ENCODE measurements at places on chromosomes 12 and 14. TPM values are rescaled to one million over a fixed set of nuclear protein-coding genes. Genes with fewer than 3 reads are reported as not detected.

The DMAC2L gene
- total RNA-seq: 18.9 TPM

The HAL gene
- total RNA-seq: 0.51 TPM

The RD3L gene
- total RNA-seq: not detected

The SYCP3 gene
- 0.30 TPM for total RNA-seq

The SLC24A4 gene
- total RNA-seq: not detected

DNA sequence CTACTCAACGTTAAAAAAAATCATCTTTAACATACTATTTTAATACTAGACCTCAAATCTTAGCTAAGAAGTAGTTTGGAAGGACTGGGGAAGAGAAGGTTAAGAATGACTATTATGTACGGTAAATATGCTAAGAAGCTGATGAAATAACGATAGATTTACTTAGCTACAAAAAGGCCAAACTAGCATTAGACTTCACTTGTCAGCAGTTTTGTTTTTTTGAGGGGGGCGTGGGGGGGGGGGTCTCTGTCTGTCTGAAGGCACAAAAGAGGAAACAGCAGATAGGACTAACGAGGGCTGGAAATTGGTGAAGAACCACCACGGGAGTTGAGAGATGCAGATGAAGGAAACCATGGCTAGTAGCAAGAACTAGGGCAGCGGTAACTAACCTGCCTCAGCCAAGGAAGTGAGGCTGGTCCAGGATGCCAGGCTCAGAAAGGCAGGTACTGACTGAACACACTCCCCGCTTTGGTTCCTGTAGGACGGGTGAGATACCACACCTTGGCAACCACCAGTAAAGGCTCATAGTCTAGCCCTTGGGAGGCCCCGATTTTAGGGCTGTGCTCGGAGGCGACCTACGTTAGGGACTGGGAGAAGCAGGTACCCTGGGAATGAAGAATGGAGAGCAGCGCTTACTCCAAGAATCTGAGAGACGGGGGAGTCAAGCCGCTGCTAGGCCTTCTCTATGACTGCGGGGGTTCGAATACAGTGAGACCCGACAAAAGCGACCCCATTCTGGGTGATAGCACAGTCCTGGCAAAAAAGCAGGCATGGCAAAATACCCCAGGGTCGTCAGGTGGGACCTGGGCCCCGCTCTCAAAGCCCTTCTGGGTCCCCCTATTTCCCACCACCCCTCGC lies 675 bp downstream of the NEDD8 start:
- peaks cover 9% of the 10 kb centered on the region for H3K36me3 ChIP-seq
- H3K27me3 ChIP-seq: no peaks in the 10 kb centered on the region
- DNase-seq: peak; percentile 30
- H3K27ac ChIP-seq: peak overlapping the region; percentile 85
- peak overlapping the region; percentile 71 for H3K4me3 ChIP-seq

DNA sequence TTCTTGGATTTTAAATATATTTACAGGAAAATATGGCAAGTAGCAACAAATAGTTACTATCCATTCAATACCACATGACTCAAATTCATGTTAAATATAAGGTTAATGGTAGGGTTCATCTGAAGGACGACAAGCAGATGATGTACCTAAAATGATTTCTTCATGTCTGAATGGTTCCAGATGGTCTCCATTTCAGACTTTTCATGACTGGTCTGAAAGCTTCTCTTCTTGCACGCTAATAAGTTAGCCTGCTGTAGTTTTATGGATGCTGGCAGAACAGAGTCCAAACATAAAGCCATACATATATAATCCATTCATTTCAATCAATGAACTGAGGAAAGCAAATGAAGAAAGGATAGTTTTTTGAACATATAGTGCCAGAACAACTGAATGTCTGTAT lies 257.0 kb upstream of the MGAT4C start:
- H3K27me3 ChIP-seq: no peaks in the 10 kb centered on the region
- H3K27ac ChIP-seq: no peak overlapping the region
- H3K4me1 ChIP-seq: no peaks in the 10 kb centered on the region
- no peak overlapping the region for H3K4me3 ChIP-seq
- DNase-seq: no peak

DNA sequence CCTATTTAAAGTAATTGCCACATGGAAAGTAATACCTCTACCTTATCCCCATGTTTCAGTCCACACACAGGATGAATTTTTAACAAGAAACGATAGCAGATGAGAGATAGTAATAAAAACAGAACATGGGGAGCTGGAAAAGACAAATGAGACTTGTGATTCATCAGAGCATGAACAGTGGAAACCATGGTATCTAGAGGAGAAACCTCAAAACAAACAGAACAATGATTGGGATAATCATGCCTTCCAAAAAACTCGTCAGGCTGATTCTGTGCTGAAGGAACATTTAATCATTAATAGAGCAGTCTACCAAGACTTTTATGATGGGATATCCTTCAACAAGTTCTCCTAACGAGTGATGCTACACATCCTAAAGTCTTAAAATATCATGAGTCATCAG lies 1390.7 kb downstream of the FSCB start:
- H3K27me3 ChIP-seq: no peaks in the 10 kb centered on the region
- no peak overlapping the region for H3K4me3 ChIP-seq
- no peaks in the 10 kb centered on the region for H3K4me1 ChIP-seq
- no peak overlapping the region for H3K27ac ChIP-seq
- no peak for DNase-seq

GRCh38 chr14:71142375-71143038 lies 235.2 kb downstream of the PCNX1 start:
- peak overlapping the region; percentile 73 for H3K4me3 ChIP-seq
- peaks cover under 1% of the 10 kb centered on the region for H3K27me3 ChIP-seq
- H3K4me1 ChIP-seq: peaks cover 46% of the 10 kb centered on the region
- peaks cover 5% of the 10 kb centered on the region for H3K36me3 ChIP-seq

- no peak for DNase-seq
- H3K27me3 ChIP-seq: no peaks in the 10 kb centered on the region
- no peaks in the 10 kb centered on the region for H3K36me3 ChIP-seq
- H3K4me3 ChIP-seq: no peak overlapping the region
- H3K27ac ChIP-seq: no peak overlapping the region
These were observed 43.7 kb upstream of the KICS2 start for GRCh38 chr12:64265839-64266238.

GRCh38 chr12:9606736-9607372 lies 862 bp downstream of the KLRB1 start:
- peak overlapping the region; percentile 12 for H3K4me3 ChIP-seq
- no peaks in the 10 kb centered on the region for H3K4me1 ChIP-seq
- no peak for DNase-seq
- H3K36me3 ChIP-seq: peaks cover 16% of the 10 kb centered on the region

GRCh38 chr12:100266585-100266834 lies 369 bp downstream of the DEPDC4 start:
- H3K4me3 ChIP-seq: peak overlapping the region; percentile 99
- H3K4me1 ChIP-seq: peaks cover 37% of the 10 kb centered on the region
- peak overlapping the region; percentile 98 for H3K27ac ChIP-seq
- no peaks in the 10 kb centered on the region for H3K27me3 ChIP-seq
- peaks cover 2% of the 10 kb centered on the region for H3K36me3 ChIP-seq

- H3K4me3 ChIP-seq: peak overlapping the region; percentile 82
- peaks cover 59% of the 10 kb centered on the region for H3K4me1 ChIP-seq
- H3K27ac ChIP-seq: peak overlapping the region; percentile 99
- H3K27me3 ChIP-seq: no peaks in the 10 kb centered on the region
- H3K36me3 ChIP-seq: no peaks in the 10 kb centered on the region
- peak; percentile 70 for DNase-seq
These were observed 237.6 kb downstream of the SLC41A2 start for GRCh38 chr12:104720339-104721038.

GRCh38 chr12:26425587-26426260 lies 230.4 kb downstream of the SSPN start:
- H3K4me1 ChIP-seq: no peaks in the 10 kb centered on the region
- no peaks in the 10 kb centered on the region for H3K27me3 ChIP-seq
- no peak overlapping the region for H3K4me3 ChIP-seq
- no peak for DNase-seq
- H3K27ac ChIP-seq: peak overlapping the region; percentile 65

DNA sequence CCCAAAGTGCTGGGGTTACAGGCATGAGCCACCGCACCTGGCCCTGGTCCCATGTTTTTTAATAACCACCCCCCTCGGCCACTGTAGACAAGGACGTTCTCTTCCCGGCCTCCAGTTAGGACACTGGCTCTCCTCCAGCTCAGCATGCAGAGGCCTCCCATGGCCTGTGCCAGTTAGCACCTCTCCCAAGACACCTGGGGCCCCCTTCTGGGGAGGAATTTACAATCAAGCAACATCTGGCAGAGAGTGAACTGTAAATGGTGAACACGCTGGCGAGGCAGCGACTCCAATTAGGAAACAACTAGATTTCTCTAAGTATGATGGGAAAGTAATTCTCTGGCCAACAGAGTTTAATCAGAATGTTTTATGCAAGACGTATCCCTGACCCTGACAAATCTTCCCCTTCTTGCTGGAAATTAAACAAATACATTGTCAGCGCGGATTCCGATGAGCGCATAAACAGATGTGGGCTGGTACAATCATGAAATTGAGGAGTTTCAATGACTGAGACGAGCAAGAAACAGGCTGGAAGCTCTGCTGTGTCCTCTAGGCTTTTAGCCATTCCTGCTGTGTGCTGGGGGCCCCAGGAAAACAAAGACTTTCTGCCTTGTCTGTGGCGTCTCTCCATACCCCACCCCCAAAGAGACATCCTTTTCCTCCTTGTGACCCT lies 61.7 kb upstream of the DLK1 start:
- H3K27me3 ChIP-seq: peaks cover 9% of the 10 kb centered on the region
- no peaks in the 10 kb centered on the region for H3K36me3 ChIP-seq
- no peak overlapping the region for H3K27ac ChIP-seq
- DNase-seq: no peak
- no peak overlapping the region for H3K4me3 ChIP-seq

DNA sequence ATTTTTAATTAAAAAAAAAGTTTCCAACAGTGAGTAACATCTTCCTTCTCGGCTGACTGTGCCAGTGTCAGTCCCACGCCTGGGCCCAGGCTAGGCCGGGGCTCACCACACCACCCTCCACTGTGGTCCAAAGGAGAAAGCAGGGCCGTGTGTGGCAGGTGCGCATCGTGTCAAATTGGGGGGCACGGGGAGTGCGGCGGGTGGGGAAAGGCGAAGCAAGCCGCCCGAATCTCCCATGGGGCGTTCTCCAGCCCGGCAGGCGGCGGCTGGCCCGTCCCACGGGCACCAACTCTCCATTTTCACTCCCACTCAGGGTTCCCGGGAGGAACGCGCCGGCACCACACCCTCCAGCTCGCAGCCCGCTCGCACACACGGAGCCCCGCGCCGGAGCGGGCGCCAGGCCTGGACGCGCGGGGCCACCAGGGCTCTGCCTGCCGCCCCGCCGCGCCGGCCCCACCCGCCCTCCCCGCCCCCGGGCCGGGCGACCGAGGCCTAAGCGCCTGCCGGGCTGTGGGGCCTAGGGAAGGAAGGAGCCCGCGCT lies 604 bp downstream of the EEA1 start:
- peak; percentile 82 for DNase-seq
- peak overlapping the region; percentile 99 for H3K27ac ChIP-seq
- no peaks in the 10 kb centered on the region for H3K27me3 ChIP-seq
- H3K4me1 ChIP-seq: peaks cover 54% of the 10 kb centered on the region
- peak overlapping the region; percentile 90 for H3K4me3 ChIP-seq

- H3K36me3 ChIP-seq: no peaks in the 10 kb centered on the region
- no peaks in the 10 kb centered on the region for H3K4me1 ChIP-seq
- H3K27ac ChIP-seq: no peak overlapping the region
- no peaks in the 10 kb centered on the region for H3K27me3 ChIP-seq
These were observed 356.5 kb downstream of the DAD1 start for GRCh38 chr14:22232486-22232885.

DNA sequence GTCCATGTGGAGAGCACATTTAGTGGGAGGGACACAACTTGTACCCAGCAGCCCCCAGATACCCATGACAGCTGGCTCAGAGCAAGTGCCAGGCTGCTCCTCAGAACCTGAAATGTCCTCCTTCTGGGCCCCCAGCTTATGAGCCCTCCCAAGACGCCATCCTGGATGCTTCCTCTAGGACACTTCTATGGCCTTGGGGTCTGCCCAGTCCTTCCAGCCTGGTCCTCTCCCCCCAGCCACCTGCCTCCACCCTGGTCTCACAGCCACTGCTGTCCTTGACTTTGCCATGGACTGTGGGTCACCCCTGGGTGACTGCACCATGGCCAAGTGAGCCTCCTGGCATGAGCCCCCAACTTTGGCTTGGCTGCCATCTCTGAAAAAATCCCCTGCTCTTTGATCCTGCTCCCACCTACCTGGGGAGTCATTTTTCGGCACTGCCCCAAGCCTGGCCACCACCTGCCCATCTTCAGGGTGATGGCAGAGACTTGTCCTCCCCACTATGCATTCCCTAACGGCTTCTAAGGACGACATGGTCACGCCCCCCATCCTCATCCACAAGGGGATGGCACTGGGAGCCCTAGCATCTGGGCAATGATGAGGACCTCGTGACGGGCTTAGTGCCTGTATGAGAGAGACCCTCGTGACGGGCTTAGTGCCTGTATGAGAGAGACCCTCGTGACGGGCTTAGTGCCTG lies 323.7 kb downstream of the TMEM121 start:
- H3K27me3 ChIP-seq: no peaks in the 10 kb centered on the region
- DNase-seq: no peak
- no peak overlapping the region for H3K4me3 ChIP-seq
- no peak overlapping the region for H3K27ac ChIP-seq
- H3K36me3 ChIP-seq: no peaks in the 10 kb centered on the region

GRCh38 chr14:87231336-87232026 lies 761.5 kb downstream of the GALC start:
- no peaks in the 10 kb centered on the region for H3K4me1 ChIP-seq
- H3K36me3 ChIP-seq: no peaks in the 10 kb centered on the region
- no peaks in the 10 kb centered on the region for H3K27me3 ChIP-seq
- H3K27ac ChIP-seq: no peak overlapping the region
- no peak for DNase-seq

GRCh38 chr12:62192903-62193250 lies 67.3 kb upstream of the USP15 start:
- peak overlapping the region; percentile 72 for H3K27ac ChIP-seq
- H3K36me3 ChIP-seq: no peaks in the 10 kb centered on the region
- peaks cover 34% of the 10 kb centered on the region for H3K27me3 ChIP-seq
- DNase-seq: no peak

GRCh38 chr12:91423693-91424050 lies 241.1 kb upstream of the DCN start:
- H3K4me1 ChIP-seq: no peaks in the 10 kb centered on the region
- H3K27me3 ChIP-seq: no peaks in the 10 kb centered on the region
- H3K27ac ChIP-seq: no peak overlapping the region
- H3K36me3 ChIP-seq: no peaks in the 10 kb centered on the region
- H3K4me3 ChIP-seq: no peak overlapping the region

DNA sequence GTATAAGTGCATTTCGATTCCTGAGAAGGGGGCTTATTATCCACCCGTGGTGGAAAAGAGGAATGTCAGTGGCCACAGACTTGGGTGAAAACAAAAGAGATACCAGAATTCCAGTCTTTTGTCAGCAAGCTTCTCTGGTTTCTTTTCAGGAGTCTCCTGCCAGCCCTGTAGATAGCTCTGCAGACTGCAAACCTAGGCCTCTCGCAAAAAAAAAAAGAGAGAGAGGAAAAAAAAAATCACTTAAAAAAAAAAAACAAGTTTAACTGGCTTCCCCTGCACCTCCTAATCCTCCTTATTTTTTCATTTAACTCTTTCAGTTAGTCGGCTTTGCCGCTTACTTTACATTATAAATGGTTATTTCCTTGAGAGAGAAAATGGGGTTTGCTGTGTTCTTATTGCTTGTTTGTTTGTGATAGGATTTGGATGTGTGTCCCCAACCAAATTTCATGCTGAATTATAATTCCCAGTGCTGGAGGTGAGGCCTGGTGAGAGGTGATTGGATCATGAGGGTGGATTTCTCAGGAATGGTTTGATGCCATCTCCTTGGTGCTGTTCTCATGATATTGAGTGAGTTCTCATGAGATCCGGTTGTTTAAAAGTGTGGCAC lies 170.0 kb downstream of the BCL11B start:
- H3K4me1 ChIP-seq: no peaks in the 10 kb centered on the region
- no peak for DNase-seq
- no peak overlapping the region for H3K27ac ChIP-seq
- no peak overlapping the region for H3K4me3 ChIP-seq
- peaks cover 7% of the 10 kb centered on the region for H3K36me3 ChIP-seq
- H3K27me3 ChIP-seq: no peaks in the 10 kb centered on the region
